ENCODE measurements at places on chromosomes 13 and 19.

GRCh38 chr19:45400192-45400591 is 4.7 kb downstream of the PPP1R13L start:
- DNase-seq, result no peak

- no peak for DNase-seq
Measured at GRCh38 chr13:108003626-108004025, 211.7 kb downstream of the LIG4 start.

GRCh38 chr19:10105509-10106099 is 558 bp upstream of the PPAN start:
- DNase-seq, result no peak

DNA sequence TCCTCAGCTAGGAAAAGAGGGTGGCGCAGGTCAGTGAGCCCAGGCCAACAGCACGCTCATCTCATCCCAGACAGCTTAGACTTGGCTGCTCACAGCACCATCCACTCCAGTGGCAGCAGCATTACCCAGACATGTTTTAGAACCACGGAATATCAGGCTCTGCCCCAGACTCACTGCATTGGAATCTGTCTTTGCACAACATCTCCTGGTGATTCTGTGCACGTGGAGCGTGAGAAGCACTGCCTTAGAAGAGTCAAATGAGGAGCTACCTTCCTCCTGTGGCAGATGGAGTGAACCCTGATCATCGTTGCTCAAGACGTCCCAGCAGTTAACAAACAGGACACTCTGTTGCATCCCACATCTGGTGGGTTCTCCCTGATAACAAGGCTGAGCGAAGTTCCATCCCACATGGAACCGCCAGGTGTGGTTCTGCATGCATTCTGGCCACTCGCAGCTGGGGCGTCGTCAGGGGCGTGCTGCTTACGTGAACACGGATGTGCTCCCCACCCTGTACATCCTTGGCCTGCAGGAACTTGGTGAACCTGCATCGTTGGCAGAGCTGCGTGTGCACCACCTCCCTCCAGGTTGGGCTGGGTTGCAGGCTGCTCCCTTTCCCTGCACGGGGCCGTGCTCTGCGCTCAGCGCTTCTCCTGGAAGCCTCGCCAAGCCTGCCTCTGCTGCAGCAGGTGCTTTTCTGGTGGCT is 25.2 kb upstream of the ATP11A start:
- no peak for DNase-seq

DNA sequence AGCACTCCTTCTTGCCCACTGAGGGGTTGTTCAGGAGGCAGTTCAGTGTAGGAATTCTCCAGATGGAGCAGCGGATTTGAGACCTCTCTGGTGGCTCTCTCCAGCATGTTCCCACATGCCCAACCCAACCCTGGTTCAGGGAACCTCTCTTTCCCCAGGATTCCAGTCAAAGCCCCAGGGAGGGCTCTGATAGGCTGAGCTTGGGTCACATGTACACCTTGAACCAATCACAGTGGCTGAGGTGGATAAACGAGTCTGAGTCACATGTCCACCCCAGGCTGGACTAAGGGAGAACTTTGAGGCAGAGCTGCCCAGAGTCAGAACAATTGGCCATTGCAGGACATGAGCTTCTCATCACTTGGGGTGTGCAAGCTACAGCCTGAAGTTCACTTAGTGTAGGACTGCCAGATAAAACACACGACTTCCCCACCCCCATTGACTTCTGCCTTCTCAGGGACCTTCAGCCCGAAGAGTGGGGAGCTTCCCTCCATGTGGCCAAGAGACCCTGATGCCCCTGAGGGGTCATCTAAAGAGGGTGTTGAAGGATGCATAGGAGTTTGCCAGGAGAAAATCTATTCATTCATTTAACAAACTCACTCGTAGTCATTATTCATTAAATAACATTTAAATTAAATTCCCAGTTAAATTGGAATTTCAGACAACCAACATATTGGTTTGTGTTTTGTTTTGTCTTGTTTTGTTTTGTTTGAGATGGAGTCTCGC is 4.0 kb upstream of the MAST3 start:
- no peak for DNase-seq

DNA sequence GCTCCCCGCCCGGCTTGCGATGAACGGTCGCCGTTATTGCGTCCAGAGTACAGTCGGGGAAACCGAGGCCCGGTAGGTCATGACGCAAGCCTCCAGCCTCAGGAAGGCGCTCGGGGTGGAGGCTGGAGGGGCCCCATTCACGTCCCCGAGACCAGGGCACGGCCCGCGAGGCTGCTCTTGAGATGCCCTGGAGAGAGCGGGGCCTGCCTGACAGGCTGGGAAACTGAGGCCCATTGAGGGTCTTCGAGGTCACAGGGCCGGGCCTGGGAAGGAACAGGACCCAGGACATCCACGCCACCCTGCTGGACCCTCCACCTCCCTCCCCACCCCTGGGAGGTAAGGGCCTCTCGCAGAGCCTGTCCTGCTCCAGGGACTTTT is 367 bp downstream of the NDUFS7 start:
- no peak for DNase-seq

- no peak for DNase-seq
Measured at GRCh38 chr13:109868578-109869311, 82.4 kb upstream of the IRS2 start.

DNA sequence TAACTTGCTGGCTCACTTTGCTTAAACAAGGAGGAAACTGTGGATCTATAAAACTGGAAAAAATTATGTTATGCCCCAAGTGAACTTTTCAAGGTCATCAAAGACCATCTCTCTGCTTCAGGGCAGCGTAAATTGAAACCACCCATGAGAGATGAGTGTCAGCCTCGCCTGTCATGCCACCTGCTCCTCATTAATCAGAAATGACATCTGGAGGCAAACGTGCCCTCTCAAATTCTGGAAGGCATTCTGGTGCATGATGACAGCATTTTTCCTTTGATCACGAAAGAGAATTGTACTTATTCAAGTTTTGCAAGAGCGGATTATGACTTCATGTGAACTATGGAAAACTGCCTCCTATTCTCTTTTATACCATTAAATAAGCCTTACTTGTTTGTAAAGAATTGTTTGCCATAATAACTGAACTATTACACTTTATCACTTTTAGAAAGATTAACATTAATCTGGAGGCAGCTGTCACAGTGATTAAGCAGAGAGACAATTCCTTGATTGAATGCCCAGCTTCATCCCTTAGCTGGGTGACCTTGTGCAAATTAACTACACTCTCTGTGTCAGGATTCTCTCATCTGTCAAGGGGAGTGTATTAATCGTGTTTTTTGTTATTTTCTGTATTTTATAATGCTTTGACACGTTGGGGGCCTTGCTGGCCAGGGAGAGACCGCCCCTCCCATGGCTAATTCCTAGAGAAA is 17.0 kb upstream of the SACS start:
- DNase-seq, result no peak

GRCh38 chr13:50162567-50162966 is 147.3 kb downstream of the KCNRG start:
- DNase-seq, result no peak

DNA sequence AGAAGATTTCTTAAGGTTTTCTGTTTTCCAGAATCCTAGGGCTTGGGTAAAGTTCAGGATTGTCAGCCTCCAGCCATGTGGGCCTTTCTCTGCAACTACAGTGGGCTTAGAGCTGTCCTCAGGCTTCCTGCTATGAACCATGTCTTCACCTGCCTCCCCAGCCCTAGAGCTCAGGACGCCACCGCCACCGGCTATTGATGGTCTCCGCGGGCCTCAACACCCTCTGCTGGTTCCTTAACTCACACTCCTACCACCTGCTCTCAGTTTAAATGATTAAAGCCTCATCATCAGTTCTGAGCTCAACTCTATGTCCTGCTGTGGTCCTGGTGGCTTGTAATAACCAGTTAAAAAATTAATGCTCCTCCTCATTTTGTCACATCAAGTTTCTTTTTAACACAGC is 221.0 kb downstream of the EFNB2 start:
- DNase-seq, result no peak

GRCh38 chr13:19171563-19171962 is 10.1 kb downstream of the TUBA3C start:
- no peak for DNase-seq

DNA sequence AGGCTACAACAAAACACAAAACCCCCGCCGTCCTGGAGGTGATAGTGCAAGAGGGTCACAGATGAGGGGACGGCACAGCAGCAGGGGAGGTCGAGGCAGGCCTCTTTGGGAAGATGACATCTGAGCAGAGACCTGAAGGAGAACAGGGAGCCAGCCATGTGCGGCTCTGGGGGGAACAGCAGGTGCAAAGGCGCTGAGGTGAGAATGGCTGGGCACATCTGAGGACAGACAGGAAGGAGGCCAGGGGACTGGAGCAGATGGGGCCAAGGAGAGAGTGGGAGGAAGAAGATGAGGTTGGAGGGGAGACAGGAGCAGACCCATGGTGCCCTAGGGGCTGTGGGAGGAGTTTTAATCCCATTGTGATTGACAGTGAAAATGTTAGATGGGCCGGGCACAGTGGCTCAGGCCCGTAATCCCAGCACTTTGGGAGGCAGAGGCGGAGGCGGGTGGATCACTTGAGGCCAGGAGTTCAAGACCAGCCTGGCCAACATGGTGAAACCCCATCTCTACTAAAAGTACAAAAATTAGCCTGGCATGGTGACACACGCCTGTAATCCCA is 1.8 kb upstream of the CKM start:
- DNase-seq, result no peak

- no peak for DNase-seq
Measured at GRCh38 chr13:48578516-48579164, 45.8 kb upstream of the RCBTB2 start.

DNA sequence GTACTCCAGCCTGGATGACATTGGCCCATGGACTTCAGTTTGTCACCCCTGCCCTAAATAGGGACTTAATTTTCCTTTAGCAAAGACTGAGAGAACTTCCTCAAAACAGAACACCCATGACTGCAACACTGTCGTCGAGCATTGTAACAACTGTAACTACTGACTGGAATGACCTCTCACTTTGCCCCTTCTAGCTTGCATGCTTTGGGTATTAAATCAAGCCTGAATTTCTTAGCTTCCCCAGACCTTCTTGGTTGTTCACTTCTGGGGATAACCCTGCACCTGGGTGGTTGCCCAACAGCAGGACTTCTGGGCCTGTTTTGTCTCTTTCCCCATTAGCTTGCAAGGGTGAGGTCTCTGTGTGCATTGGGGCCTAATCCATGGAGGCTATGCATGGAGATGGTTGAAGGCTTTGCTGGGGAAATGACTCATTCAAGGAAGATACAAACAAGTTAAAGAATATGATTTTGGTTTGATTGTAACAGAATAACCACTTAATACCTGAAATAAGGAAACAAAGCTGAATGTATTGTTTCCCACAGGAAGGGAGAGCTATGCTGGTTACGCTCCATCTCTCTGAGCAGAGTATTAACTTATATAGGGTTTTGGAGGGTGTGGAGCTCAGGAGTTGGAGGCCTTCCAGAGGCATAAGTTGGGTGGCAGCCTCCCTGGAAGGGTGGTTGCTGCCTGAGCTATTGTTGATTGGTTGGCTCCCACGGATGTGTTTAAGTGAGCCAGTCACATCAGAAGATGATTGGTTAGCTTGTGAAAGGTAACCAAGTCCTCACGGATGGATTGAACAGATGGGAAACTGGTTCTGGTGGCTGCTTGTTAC is 34.7 kb upstream of the UBAC2 start:
- no peak for DNase-seq

DNA sequence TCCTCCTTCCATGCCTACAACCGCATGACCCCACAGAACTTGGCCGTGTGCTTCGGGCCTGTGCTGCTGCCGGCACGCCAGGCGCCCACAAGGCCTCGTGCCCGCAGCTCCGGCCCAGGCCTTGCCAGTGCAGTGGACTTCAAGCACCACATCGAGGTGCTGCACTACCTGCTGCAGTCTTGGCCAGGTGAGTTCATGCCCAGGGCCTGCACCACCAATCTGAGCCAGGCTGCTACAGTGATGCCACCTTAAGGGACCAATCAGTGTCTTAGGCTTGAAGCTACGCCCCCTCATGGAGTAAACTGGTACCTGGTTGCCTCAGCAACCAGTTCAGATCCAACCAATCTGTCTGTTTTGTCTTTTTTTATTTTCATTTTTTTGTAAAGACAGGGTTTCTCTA is 5.2 kb downstream of the SYDE1 start:
- DNase-seq, result no peak

GRCh38 chr19:18499055-18499775 is 22.7 kb downstream of the ELL start:
- DNase-seq, result no peak

GRCh38 chr19:16289594-16289993 is 35.0 kb upstream of the KLF2 start:
- no peak for DNase-seq

- no peak for DNase-seq
Measured at GRCh38 chr13:23534090-23534489, 36.1 kb upstream of the TNFRSF19 start.

GRCh38 chr19:48720251-48720612 is 707 bp upstream of the MAMSTR start:
- no peak for DNase-seq

DNA sequence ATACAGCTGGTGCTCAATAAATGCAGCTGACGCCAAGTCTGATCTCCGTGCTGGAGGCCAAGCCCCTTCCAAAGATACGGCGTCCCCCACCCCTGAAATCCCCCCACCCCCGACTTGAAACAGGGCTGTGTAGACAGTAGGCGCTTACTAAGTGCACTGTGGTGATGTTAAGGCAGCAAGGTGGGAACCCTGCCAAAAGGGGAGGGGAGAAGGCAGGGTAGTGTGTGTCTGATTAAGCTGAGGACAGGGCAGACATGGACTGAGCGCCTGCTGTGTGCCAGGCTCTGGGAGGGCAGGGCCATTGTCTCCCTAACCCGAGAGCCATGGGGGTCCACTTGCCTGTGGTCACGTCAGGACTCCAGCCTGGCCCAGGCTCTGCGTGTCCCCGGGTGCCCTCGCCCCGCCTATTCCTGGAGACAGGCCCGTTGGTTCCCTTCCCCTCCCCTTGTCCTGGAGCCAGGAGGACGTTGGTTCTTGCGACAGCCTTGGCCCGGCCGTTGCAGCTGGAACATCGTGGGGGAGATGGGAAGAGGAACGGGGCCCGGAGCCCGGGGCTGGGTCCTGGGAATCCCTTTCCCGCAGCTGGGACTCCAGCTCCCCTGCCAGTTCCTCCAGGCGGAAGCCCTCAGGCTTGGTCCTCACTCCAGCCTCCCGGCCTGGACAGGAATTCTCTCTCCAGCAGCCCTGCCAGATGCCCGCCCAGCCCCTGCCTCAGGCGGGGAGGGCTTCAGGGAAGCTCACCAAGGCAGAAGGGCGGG is 1.7 kb upstream of the ELANE start:
- DNase-seq, result peak; percentile 64

- no peak for DNase-seq
Measured at GRCh38 chr19:478236-478903, 17.5 kb upstream of the SHC2 start.

Data from renal pelvis (tissue), 12 donors.